IPS DF 6.9 (cell line): ENCODE measurements at places on chromosomes 7 and 10.

DNA sequence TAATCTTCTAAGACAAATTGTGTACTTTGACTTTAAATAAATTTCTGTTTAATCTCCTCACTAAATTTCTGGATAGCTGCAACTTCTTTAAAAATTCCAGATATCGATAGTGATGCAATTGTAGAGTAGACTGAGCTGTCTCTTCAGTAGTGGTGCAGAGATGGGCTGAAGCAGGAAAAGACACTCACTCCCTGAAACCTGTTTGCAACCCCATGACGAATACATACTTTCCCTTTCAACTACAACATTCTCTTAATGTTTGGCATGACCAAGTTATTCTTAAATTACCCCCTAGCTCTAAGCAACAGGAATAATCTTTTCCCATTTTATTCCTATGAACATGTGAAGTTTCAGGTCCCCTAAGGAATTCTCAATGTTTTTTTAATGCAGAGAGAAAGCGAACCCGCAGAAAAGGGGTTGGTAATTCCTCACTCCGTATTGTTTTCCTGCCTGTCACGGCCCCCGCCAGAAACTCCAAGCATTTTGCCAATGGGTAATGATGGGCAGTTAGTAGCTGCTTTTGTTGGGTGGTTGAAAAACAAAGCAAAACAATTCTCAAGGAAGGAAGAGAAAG, 1.3 kb downstream of the THSD7A start:
- no peak overlapping the region for H3K27ac ChIP-seq
- peak overlapping the region; percentile 72; the same call in 1 of the 2 replicates for H3K4me3 ChIP-seq
- H3K36me3 ChIP-seq = no peaks in the 10 kb centered on the region
- no peak for DNase-seq
- H3K27me3 ChIP-seq = peaks cover 1% of the 10 kb centered on the region; the same call in 1 of the 2 replicates
- H3K4me1 ChIP-seq = no peaks in the 10 kb centered on the region

DNA sequence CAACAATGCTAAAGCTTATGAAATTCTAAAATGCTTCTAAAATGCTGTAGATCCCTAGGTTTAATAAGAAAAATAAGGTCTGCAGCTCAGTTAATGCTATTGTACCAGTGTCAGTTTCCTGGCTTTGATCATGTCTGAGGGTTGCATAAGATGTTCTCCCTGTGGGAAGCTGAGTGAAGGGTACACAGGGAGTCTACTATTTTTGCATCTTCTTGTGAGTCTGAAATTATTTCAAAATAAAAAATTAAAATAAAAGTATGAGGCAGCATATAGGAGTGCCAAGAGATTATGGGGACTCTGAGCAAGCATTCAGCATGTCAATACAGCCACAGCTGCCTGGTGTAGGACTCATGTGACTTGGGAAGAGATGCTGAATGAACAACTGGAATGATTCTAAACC, 14.7 kb downstream of the CHST15 start:
- DNase-seq = no peak
- H3K4me3 ChIP-seq = no peak overlapping the region
- 0 out of 2 replicates have a peak, but pooled peaks cover 1% of the 10 kb centered on the region for H3K4me1 ChIP-seq
- no peaks in the 10 kb centered on the region for H3K36me3 ChIP-seq
- no peaks in the 10 kb centered on the region for H3K27me3 ChIP-seq
- no peak overlapping the region for H3K27ac ChIP-seq

DNA sequence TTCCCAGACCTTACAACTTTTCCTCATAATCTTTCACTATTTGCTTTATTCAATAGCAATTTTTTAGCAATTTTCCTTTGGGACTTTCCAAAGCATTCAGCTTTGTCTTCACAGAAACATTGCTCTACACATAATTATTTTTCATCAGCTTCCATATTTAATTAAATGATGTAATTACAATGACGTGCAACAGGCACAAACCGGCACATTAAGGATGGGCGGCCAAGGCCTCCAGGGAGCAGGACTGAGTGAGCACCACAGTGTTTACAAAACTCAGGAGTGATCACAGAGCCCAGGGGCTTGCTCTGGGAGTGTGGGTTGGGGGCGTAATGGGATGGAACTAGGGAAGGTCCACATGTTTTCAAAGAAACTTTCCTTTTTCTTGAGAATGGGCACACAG, 69.8 kb downstream of the MAD1L1 start:
- no peaks in the 10 kb centered on the region for H3K27me3 ChIP-seq
- H3K4me3 ChIP-seq = no peak overlapping the region
- no peak for DNase-seq
- no peak overlapping the region for H3K27ac ChIP-seq
- no peaks in the 10 kb centered on the region for H3K36me3 ChIP-seq

DNA sequence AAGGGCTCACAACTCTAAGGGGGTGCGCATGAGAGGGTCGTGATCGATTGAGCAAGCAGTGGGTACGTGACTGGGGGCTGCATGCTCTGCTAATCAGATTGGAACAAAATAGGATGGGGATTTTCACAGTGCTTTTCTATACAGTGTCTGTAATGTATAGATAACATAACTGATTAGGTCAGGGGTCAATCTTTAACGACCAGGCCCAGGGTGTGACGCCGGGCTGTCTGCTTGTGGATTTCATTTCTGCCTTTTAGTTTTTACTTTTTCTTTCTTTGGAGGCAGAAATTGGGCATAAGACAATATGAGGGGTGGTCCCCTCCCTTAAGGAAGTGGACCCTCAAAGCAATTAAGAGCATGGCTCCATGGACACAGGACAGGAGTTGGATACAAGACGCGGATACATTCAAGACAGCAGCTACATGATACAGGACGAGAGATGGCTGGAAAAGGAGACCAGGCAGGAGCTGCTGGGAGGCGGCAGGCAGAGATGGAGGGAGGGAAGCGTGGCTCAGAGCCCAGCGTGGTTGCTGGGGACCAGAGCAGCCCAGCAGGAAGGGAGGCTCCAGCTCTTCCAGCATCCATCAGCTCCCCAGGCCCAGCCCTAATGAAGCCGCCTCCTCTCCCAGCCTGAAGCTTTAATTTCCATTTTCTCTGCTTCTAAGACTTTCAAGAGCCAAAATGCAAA, 31.6 kb downstream of the GSDME start:
- no peak for DNase-seq
- H3K27me3 ChIP-seq = no peaks in the 10 kb centered on the region
- no peaks in the 10 kb centered on the region for H3K36me3 ChIP-seq
- no peak overlapping the region for H3K4me3 ChIP-seq

GRCh38 chr10:86649471-86650150, 4.7 kb upstream of the OPN4 start:
- no peak overlapping the region for H3K4me3 ChIP-seq
- H3K27ac ChIP-seq = no peak overlapping the region
- H3K27me3 ChIP-seq = no peaks in the 10 kb centered on the region
- no peaks in the 10 kb centered on the region for H3K36me3 ChIP-seq

GRCh38 chr7:25255611-25256332, 27.5 kb upstream of the NPVF start:
- no peaks in the 10 kb centered on the region for H3K36me3 ChIP-seq
- H3K4me1 ChIP-seq = no peaks in the 10 kb centered on the region
- no peak overlapping the region for H3K27ac ChIP-seq

DNA sequence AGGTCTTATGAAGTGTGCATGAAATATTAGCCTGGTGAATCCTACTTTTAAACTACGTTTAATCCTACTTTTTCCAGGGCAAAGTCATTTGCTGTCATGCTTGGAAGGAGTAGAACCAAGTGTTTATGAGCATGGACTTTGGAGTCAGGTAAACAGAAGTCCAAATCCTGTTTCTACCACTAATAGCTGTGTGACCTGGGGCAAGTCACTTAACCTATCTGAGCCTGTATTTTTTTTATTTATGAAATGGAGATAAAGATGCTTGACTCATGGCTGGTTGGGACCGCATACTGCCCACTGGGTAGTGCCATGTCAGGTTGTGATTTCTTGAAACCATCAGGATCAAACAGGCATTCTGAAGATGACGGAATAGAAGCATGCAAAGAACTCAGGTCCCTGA, 249.6 kb downstream of the BAMBI start:
- no peak for DNase-seq
- no peak overlapping the region for H3K27ac ChIP-seq
- no peaks in the 10 kb centered on the region for H3K4me1 ChIP-seq
- no peaks in the 10 kb centered on the region for H3K36me3 ChIP-seq
- no peak overlapping the region for H3K4me3 ChIP-seq

DNA sequence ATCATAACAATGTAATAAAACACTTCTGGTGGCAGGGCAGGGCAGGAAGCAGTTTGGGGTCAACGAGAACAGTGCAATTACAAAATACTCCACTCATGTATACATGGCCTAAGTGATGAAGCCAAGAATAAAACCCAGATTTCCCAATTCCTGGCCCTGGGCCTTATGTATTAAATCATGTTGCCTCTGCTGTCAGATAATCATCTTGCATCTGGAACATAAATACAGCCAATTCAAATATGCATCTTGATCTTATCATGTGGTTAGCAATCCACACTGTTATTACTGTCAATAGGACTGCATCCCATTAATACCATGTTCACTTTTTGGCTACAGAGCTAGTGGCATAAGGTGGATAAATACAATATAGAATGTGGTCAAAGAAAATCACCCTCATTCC, 186.5 kb upstream of the SLC25A13 start:
- H3K4me3 ChIP-seq = no peak overlapping the region
- no peaks in the 10 kb centered on the region for H3K27me3 ChIP-seq
- no peak for DNase-seq
- H3K36me3 ChIP-seq = no peaks in the 10 kb centered on the region
- no peak overlapping the region for H3K27ac ChIP-seq

GRCh38 chr10:69275444-69275843, 2.9 kb upstream of the HK1 start:
- H3K27me3 ChIP-seq = no peaks in the 10 kb centered on the region
- peaks cover 2% of the 10 kb centered on the region; the same call in 1 of the 2 replicates for H3K4me1 ChIP-seq
- no peak overlapping the region for H3K27ac ChIP-seq
- DNase-seq = no peak
